ENCODE measurements at places on chromosomes 16 and 17.

DNA sequence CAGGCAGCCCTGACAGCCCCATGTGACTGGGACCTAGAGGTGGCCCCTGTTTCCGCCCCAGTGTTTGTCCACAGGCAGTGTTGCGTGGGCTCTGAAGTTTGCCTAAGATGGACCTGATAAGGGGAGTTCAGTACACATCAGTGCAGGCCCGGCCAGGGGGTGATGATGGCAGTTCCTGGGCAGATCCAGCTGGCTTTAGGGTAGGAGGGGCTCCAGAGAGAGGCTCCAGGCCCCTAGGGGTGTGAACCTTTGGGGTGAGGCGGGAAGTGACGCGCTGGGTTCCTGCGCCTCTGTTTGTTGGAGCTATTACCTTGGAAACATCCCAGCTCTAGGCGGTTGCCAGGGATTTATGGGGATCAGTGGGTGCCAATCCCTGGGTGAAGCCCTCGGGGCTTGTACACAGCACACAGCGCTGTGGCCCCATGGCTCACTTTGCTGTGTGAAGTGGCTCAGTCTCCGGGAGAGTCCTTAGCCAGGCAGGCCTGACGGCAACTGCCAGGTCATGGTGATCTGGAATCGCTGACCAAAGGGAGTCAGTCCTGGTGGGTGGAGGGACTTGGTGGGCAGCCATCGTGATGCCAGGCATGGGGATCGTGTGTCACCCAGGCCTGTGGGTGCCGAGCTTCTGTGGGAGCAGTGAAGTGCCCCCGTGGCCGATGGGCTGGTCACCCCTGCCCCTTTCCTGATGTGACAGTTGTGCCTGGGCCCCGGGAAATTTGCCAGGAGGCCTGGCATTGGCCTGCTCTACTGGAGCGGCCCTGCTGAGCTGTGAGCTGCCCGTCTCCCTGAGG, 146.1 kb downstream of the SEC14L1 start:
- no peak for DNase-seq

- DNase-seq = no peak
Observed at GRCh38 chr17:40178660-40179059, 1.4 kb downstream of the RAPGEFL1 start.

- no peak for DNase-seq
Observed at GRCh38 chr17:3771140-3771539, 29.8 kb downstream of the ITGAE start.

DNA sequence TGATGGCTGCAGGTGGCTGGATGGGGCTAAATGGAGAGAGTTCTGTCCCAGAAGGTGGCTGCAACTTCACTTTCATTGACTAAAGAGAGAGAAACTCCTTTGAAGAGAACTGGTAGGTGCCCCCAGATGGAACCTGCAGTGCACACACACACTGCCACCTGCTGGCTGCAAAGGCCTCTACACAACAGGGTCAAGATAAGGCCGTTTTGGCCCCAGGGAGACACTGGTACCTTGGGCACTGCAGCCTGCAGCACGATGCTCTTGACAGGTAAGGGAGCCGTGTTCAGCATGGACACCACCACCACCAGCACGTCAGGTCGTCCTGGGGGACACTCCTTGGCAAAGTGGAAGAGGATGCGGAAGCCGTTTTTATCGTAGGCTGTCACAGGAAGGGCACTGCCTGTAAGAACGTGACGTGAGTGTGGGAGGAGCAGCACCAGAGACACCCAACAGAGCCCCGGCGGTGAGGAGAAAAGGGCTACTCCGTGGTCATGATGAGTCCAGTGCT, 22.7 kb downstream of the GGA3 start:
- peak; percentile 31 for DNase-seq

DNA sequence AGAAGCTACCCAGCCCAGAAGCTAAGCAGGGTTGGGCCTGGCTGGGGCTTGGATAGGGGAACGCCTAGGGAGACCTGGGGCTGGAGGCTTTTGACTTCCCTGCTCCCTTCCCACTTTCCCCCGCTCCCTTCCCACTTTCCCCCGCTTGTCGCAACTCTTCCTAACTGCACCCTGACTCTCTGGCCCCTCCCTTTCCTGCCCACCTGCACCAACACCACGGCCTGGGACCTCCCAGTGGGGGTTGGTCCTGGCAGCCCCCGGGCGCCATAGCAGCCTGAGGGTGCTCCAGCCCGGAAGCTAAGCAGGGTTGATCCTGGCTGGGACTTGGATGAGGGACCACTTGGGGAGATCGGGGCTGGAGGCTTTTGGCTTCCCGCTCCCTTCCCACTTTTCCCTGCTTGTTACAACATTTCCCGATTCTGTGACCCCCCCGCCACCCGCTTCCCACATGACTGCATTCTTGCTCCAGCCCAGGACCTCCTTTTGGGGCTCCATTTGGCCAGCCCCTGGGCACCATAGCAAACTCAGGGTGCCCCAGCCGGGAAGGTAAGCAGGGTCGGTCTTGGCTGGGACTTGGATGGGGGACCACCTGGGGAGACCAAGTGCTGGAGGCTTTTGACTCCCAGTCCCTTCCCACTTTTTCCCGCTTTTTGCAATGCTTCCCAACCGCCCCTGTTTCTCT, 2287.0 kb downstream of the TP53TG3F start:
- DNase-seq = no peak

DNA sequence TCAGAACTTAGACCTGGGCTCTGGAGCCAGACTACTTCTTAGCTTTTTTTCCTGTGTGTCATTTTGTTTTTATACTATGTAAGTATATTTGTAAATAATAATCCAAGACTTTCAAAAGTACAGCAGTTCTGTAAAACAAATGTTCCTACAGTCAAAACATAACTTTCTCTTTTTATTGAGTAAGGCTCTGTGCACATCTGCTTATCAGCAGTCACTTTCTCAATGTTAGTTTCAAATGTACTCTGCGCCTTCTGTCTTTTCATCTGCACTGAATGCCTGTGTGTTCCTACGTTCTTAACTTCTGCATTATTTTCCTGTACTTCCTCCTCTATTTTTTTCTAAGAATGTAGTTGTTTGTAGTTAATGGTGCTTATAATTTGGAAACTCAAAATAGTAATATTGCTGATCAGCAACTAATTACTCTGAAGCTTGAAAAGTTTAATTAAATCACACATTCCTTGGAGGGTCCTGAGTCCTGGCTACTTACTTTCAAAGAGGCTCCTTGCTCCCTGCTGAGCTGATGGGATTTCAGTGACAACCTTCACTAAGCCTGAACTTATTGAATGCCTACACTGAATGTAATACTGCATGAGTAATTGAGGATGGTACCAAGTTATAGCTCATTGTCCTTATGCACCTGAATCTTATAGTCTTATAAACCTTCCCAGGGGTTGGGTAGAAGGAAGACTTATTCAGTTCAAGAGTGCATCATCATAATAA, 329.9 kb downstream of the KCNJ2 start:
- no peak for DNase-seq

GRCh38 chr17:21392266-21392665, 16.1 kb downstream of the KCNJ12 start:
- no peak for DNase-seq

GRCh38 chr16:14244196-14245010, 173.3 kb downstream of the MRTFB start:
- DNase-seq = no peak

GRCh38 chr16:83856792-83857191, 42.1 kb upstream of the MLYCD start:
- DNase-seq = no peak

DNA sequence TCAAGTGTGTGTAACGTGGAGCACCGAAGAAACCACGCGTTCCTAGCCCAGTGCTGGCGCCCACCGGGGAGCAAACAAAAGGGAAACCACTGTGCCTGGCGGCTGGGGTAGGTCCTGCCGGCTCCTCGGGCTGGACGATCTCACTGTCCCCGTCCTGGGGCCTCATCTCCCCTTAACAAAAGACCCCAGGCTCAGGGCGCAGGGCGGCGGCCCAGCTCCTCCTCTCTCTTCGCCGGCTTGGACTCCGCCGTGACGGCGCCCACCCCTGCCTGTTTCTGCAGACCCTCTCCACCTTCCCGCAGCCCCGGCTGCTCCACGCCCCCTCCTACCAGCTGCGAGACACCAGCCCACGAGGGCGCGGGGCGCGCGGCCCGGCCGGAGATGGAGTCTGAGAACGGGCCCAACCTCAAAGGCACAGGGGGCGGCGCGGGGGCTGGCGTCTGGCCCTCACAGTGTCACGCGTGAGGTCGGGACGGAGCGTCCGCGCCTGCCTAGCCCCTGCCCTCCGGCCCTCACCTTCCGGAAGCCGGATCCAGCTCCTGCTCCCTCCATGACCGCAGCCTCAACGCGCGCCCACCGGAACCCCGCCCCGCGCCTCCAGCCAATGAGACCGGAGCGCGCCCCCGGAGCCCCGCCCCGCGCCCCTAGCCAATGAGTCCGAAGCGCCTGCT, at the start of gene CENPX:
CENPX (minus strand) TSS at position 569 of the 671 bp plus-strand sequence; CDS start at position 552, 17 bp downstream.
- DNase-seq = no peak

- DNase-seq = no peak
Observed at GRCh38 chr16:48914070-48914469, 304.1 kb upstream of the N4BP1 start.

- DNase-seq = no peak
Observed at GRCh38 chr16:4505356-4506147, 29.4 kb downstream of the HMOX2 start.

- no peak for DNase-seq
Observed at GRCh38 chr17:65436871-65437270, 124.6 kb downstream of the AXIN2 start.

- no peak for DNase-seq
Observed at GRCh38 chr17:35094902-35095301, 24.8 kb downstream of the RAD51D start.

DNA sequence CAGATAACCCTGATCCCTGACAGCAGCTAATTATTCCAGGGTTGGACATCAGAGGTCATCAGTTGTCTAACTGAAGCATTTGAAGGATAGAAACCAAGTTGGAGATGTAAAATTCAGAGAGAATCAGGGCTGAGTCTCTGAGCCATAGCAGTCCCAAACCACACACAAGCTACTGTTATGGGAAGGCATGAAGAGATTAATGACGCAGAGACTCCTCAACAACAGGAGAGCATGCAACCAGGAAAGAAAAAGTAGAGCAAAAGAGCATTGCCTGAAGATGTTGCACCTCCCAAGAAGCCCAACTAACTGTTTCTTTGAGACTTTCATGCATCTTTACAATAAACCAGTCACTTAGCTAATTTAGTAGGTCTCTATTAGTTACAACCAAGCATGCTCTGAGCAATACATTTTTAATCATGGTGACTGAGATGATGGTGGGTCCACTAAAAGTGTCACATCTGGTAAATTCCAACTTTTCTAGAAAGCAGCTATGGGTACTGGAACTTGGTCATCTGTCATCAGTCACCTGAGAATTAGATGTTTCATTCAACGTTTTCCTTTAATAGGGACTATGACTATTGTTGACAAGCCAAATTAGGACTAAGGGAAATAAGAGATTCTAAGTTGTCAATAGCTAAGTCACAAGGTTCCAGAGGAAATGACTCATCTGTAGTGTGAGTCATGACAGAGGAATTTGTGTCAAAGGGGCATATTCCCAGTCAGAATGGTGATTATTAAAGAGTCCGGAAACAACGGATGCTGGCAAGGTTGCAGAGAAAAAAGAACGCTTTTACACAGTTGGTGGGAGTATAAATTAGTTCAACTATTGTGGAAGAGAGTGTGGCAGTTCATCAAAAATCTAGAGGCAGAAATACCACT, 239.8 kb downstream of the CHD9NB start:
- no peak for DNase-seq

GRCh38 chr17:45905814-45906213, 11.5 kb downstream of the MAPT start:
- DNase-seq = no peak

DNA sequence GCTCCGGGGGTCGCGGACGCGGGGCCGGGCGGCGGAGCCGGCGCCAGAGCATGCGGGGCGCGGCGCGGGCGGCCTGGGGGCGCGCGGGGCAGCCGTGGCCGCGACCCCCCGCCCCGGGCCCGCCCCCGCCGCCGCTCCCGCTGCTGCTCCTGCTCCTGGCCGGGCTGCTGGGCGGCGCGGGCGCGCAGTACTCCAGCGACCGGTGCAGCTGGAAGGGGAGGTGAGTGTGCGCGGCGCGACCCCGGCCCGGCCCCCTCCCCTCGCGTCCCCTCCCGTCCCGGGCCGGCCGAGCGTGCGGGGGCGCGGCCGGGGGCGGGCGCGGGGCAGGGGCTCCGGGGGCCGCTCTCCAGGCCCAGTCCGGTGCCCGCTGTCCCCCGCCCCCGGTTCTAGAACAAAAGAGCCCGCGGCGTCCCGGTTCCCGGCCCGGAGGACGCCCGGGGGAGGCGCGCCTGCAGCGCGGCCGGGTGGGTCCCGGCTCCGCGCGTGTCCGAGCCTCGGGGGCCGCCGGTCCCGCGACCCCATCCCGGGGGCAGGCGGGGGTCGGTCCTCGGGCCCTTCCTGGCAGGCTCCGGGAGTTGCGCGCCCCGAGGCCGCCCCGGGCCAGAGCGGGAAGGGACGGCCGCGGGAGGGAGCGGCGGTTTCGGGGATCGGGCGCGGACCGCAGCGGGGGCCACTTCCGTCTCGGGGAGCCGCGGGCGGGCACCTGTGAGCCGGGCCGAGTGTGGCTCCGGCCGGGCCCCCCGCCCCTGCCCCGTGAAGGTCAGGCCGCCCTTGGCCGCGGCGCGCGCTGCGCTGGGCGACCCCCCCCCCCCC, 563 bp downstream of the METRNL start:
- no peak for DNase-seq

DNA sequence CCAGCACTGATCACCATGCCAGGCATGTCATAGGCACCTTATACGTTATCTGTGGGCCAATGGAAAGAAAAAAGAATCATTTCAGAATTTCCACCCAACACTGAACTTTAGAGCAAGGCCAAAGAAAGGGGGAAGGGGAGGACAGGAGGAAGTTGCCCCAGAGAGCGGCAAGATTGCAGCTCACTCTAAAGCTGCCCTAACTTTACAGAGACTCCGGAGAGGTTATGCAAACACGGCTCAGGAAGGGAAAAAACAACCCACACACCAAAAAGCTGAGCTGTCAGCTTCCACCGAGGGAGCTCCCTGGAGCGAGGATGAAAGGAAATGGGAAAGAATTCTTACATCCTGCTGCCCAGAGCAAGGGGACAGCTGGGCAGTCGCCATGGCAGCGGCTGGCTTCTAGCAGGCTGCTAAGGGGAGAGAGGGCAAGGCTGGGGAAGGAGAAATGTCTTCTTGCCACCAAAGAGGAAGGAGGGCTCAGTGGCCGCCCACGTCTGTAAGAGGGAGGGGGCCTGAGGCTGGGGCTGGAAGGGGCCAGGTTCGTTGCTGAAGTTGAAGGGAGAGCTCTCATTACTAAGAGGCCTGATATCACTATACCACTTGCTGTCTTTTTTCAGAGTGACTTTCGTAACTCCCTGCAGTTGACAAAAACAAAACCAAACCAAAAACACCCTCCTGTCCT, 18.2 kb downstream of the COTL1 start:
- no peak for DNase-seq

GRCh38 chr16:87322833-87323726, 5.9 kb upstream of the C16orf95 start:
- DNase-seq = no peak

DNA sequence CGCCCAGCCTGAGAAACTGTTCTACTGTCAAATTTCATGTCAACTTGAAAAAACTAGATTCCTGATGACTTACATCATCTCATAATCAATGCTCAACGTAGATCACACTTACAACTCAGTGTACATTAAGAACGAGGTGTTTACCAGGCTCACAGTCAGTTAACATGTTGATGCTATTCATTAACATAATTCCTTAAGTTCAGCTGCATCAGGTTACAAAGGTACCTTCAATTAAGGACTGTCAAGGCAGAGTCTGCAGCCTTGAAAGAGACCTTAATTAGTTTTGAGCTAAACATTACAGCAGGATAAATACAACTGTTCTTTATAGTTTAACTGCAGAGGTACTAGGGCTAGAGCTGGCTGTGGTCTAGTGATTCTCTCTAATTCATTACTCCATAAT, 1.9 kb downstream of the GNA13 start:
- no peak for DNase-seq

Measured in C1 segment of cervical spinal cord (tissue), 14 donors.